Stimulated activated CD8-positive, alpha-beta memory T cell treated with anti-CD3 and anti-CD28 coated beads, Interleukin-4, amount 100 ng/mL, for 1 hour (primary cell): ENCODE measurements at places on chromosomes 5 and 9.

GRCh38 chr5:58582803-58583491, at the start of gene RAB3C:
TSS of gene RAB3C (plus strand) at chr5:58583075. CDS start at chr5:58583209, 134 bp downstream.
- no peak for DNase-seq

DNA sequence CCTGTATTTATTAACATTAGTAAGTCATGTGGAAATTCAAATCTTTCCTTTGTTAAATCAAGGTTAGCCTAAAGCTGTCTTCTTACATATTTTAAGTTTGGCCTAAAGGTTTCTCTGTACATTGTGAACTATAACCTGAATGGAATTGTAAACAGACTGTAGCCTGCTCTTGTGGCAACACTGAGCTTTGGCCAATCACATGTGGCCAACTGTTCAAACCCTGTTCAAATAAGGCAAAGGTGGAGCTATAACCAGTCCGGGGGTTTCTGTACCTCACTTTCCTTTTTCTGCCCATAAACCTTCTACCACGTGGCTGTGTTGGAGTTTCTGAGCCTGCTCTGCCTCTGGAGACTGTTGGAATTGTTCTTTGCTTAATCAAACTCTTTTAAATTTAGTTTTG, 3.3 kb upstream of the HAPLN1 start:
- DNase-seq, result no peak

DNA sequence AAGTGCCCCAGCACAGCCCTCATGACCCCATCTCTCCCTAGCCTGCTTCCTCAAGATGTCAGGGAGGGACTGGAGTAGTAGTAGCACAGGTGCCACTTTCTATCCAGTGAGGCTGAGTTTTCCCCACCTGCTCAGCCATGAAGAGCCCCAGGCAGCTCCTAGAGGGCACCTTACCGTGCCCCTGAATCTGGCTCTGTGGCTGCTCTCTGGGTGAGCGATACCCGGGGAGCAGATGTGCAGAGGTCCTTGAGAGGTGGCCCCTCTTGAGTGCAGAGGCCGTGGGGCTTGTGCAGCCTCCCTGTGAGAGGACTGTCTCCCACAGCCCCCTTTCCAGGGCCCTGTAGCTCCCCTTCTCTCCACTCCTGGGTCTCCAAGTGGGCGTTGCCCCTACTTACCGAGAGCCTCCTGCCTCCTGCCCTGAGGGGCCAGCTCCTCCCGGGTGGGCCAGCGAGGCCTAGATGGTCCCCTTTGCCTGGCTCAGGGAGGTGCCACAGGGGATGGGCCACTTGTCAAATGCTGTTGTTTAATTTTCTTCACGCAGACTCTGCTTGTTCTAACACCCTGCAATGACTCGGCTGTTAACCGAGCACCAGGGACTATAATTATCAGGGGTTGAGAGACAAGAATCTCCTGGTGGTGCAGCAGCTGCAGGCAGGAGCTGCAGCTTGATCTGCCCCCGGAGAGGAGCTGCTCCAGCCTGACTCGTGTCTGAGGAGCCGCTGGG, 29.6 kb upstream of the PITX1 start:
- DNase-seq, result no peak

- DNase-seq, result no peak
Observed at GRCh38 chr9:76558465-76558864, 99.5 kb downstream of the GCNT1 start.

DNA sequence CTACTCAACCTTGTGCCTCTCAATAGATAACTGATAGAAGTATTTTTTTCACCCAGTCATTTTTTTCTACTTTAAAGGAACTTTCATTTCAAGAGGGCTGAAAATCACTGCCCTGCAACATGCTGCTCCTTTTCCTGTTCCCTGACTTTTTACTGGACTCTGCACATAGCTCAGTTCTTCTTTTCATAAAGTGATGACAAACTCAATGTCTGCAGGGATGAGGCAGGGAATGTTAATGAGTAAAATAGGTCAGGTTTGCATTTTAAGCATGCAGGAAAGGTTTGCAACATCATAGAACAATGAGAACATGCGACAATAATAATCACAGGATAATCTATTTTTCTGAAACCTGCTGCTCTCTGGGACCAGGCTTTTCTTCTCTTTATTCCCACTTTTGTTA, 172.2 kb upstream of the SGCD start:
- no peak for DNase-seq

GRCh38 chr9:8292657-8293056, 493.1 kb upstream of the DMAC1 start:
- no peak for DNase-seq

DNA sequence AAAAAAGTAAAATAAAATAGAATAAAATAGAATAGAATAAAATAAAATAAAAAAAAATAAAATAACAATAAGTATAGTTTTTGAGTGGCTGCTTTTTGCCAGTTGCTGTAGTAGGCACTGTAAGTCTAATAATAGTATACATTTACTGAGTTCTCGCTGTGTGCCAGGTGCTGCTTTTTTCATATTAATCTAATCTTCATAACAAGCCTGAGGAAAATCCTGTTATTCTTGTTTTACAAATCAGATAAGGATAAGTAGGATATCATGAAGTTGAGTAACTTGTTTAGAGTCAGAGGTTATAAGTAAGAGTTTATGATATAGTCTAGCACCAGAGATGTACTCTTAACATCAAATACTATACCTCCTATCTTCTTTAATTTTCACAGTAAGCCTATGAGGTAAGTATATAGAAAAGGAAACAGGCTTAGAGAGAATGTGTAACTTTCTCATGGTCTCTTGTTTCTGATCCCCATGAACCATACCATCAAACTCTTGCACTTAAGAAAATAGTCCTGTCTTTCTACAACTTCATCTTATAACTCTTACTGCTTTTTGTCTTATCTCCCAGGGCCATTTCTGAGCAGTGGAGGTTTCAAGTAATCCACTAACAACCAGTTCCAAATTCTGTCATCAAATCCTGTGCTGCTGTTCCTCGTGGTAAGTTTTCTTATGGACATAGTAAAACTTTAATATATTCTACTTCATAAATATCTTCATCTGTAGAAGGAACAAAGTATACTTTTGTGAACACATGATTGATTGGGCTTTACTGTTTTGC, 18.7 kb downstream of the RMI1 start:
- no peak for DNase-seq
